CD8-positive, alpha-beta T cell (primary cell): ENCODE measurements at places on chromosomes 1 and 21.

- no peak for DNase-seq
These were observed 21.5 kb downstream of the NDUFS5 start for GRCh38 chr1:39047374-39048229.

DNA sequence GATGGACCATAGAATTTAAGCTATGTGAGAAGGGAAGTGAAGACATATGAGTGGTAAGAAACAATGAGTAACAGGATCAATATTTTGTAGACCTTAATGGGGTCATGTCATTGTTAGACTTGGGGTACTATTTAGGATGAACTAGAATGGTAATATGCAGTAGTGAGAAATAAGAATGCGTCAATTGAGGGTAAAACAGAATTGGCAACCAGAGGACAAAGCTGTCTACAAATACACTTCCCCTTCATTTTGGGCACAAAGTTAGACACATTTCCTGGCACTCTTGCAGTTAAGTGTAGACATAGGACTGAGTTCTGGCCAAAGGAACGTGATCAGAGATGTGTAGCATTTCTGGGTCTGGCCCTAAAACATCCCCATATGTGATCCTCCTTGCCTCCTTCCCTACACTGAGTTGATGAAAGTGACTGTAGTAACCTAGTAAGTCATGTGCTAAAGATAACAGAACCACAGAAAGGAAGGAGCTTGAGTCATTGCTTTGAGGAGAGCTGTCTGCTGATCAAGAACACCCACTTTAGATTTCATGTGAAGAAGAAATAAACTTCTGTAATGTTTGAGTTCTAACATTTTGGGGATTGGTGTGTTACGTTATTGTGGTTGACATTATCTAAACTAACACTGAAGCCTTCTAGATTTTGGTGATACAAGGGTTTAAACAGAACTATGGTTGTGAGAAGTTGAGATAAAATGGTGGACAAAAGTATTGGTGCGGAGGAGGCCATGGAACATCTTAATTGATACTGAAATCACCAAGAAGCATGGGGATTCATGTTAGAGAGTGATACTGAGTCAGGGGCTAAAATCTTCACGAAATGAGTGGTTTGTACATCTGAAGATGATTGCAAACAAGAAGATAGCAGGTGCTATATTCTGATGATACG is 41.7 kb downstream of the CD55 start:
- no peak for DNase-seq

DNA sequence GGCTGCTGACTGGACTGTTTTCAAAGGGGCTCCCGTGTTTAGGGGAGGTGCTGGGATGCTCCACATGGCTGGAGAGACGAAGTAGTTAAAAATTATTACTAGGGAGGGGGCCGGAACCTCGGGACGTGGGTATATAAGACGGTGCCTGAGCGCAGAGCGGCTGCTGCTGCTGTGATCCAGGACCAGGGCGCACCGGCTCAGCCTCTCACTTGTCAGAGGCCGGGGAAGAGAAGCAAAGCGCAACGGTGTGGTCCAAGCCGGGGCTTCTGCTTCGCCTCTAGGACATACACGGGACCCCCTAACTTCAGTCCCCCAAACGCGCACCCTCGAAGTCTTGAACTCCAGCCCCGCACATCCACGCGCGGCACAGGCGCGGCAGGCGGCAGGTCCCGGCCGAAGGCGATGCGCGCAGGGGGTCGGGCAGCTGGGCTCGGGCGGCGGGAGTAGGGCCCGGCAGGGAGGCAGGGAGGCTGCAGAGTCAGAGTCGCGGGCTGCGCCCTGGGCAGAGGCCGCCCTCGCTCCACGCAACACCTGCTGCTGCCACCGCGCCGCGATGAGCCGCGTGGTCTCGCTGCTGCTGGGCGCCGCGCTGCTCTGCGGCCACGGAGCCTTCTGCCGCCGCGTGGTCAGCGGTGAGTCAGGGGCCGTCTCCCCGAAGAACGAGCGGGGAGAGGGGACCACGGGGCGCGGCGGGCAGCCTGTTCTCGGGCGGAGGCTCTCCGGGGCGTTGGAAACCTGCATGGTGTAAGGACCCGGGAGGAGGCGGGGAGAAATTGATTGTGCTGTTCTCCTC is at the start of gene CHODL:
TSS of gene CHODL (plus strand) at position 163 of the 793 bp plus-strand sequence. CDS start at position 554, 391 bp downstream.
- DNase-seq: no peak

DNA sequence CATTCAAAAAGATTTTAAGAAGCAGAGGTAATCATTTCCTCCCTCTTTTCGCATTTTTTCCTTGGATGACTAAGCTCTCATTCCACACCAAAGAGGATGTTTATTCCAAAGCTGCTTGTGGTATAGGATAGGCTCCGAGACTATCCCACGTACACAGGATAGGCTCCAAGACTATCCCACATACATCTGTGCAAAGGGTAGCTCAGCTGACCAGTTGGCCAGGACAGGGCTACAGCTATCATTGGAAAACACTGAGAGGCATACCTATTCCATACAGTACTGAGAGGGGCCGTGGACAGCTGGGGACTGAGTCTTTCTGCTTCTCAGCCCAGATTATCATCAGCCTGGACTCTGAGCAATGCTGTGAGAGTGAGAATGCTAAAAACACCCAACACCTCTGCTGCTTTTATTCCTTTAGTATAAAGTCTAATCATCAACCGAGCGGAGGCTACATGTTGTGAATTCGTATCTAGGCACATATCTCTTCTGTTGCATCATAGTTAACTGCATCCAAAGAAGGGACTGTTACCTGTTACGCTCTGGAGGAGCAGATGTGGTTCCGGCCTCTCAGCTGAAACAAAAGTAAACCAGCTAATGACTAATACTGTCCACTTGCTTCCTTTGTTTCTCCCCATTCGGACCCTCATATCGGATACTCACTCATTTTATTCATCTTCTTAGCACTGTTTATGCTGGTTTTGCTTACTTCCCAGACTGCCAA is 141.0 kb downstream of the TNFSF18 start:
- DNase-seq: no peak

DNA sequence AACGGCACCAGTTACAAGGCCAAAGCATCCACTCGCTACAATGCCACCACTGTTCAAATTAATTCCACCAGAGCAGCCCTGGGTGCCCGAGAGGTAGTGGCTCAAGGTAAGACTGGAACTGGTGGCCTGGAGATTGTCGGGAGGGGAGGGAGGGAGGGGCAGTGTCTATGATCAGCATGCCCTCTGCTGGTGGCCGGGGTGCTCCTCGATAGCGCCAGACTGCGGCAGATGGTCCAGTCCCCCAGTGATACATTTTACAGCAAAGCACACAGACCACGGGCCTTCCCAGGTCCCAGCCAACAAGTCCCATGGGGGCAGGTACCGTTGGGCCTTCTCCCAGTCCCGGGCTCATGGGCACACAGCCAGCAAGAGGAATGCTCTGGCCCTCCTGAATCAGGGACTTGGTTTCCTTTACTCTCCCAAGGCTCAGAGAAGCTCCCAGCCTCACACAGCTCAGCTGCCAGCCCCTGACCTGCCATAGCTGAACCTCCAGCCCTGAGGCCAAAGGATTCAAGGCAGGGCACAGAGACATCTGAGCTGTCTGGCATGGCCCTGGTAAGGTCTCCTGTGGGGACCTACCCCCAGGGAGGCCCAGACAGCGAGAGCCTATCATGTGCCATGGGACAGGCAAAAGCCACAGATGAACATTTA is 15.3 kb downstream of the ACOT7 start:
- no peak for DNase-seq

DNA sequence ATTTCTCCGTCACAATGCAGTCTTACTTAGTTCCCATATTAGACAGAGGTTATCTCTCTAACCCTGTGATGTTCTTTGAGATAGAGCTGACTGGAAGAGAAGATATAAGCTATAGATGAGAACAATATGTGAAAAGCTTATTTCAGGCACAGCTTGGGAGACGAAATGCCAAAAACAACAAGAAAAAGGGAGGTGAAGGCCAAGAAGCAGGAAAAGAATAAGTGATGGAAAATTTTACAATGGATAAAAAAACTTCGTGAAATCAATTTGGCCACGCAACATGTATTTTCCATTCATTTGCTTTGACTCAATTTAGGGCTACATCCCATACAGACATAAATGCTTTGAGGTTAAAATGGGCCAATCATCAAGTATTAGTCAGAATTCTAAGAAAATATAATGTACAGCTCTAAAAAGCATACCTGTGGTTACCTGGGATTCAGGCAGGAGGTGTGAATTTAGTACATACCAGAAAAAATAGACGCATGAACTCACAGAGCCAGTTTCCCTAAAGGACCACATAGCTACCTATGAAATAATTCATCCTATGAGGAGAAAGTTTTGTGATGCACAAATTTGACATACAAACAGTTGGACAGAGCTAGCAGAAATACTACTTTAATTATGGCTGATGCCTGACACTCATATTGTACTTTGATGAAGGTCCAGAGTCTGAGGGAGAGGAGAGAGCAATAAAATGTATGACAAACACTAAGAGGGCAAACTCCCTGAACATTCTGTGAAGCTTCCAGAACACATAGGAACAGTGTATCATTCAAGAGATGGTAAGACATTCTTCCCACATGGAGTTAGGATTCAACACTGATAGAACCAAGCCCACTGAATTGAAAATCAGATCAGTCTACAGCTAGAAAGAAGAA is 12.1 kb downstream of the RGS1 start:
- DNase-seq: no peak

GRCh38 chr1:16378443-16378842 is 11.4 kb downstream of the SZRD1 start:
- no peak for DNase-seq

GRCh38 chr1:88608139-88608943 is 75.7 kb upstream of the PKN2 start:
- peak; percentile 49 for DNase-seq

DNA sequence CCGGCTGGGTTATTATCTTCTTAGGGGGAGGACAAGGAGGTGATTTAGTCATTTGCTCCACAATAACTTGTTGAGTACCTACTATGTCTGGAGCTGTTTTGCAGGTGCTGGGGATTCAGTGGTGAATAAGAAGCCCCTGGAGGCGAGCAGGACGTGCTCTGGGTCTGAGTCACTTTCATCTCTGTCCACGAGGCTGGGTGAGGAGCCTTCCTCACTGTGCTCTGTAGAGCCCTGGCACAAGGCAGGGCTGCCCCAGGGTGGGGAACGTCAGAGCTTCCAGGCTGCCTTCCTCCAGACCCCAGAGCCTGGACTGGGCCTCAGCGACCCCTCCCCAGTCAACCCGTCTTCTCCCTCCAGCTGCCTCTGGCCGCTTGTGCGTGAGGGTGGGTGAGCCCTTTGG is 2.5 kb upstream of the PADI6 start:
- no peak for DNase-seq

- no peak for DNase-seq
These were observed 5.8 kb downstream of the DENND4B start for GRCh38 chr1:153940756-153941155.
